ENCODE measurements at places on chromosomes 4 and X. TPM values are rescaled to one million over a fixed set of nuclear protein-coding genes. Genes with fewer than 3 reads are reported as not detected.

The FGFBP1 gene
- total RNA-seq, result not detected

DNA sequence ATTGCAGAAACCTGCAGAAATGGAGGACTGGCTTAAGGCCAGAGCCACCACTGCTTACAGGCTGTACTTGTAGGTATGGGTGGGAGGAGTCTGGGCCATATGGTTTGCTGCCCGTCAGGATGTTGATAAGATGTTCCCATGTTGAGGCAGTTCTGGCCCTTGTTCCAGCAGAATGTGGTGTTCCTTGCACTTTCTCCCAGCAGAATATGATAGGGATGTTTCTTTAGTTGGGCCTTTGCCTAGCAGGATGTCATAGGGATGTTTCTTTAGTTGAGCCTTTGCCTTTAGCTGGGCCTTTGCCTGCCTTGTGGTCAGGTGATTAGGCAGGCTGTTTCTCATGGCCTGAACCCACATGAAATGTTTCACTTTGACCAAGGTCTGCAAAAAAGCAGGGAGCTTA is 139.1 kb upstream of the PAQR3 start:
- DNase-seq, result no peak

GRCh38 chrX:40108959-40109287 is 11.2 kb upstream of the BCOR start:
- peak; percentile 61 for DNase-seq

GRCh38 chr4:78624048-78624447 is 72.5 kb downstream of the ANXA3 start:
- no peak for DNase-seq

DNA sequence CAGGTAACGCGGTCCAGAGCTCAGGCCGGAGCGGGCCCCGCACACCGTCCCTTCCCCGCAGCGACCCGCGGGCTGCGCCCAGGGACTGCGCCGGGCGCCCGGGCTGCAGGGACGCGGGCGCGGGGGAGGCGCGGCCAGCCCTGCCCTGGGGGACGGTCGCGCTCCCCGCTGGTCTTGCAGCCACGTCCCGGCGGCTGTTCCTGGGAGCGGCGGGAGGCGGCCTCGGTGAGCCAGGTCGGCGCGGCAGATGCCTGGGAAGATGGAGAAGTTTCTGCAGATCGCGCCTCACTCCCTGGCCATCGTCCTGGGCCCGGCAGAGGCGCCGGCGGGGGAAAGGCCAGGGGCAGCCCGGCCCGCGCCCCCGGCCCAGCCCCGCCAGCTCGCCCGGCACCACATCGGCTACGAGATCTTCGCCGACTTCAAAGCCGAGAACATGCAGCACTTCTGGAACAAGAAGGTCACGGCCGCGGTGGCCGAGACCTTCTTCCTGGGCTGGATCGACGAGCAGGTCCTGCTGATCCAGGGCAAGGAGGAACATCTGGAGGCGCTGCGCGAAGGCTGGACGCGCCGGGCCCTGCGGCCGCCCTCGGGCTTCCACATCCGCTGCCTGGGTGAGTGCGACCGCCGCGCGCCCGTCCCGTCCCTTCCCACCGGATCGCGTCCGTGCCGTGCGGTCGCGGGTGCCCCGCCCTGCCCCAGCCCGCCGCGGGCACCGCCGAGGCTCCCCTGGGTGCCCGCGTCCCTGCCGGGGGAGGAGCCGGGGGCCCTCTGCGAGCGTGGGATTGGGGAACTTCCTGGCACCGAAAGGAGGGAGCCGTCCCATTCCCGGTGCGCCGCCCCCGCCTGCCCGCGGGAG is 107.4 kb upstream of the STOX2 start:
- DNase-seq, result no peak

GRCh38 chr4:189613207-189613606 is 327.5 kb upstream of the FRG1 start:
- DNase-seq, result no peak

The COL25A1 gene
- total RNA-seq, result not detected

GRCh38 chr4:53854991-53855568 is 209.3 kb downstream of the CHIC2 start:
- DNase-seq, result no peak

DNA sequence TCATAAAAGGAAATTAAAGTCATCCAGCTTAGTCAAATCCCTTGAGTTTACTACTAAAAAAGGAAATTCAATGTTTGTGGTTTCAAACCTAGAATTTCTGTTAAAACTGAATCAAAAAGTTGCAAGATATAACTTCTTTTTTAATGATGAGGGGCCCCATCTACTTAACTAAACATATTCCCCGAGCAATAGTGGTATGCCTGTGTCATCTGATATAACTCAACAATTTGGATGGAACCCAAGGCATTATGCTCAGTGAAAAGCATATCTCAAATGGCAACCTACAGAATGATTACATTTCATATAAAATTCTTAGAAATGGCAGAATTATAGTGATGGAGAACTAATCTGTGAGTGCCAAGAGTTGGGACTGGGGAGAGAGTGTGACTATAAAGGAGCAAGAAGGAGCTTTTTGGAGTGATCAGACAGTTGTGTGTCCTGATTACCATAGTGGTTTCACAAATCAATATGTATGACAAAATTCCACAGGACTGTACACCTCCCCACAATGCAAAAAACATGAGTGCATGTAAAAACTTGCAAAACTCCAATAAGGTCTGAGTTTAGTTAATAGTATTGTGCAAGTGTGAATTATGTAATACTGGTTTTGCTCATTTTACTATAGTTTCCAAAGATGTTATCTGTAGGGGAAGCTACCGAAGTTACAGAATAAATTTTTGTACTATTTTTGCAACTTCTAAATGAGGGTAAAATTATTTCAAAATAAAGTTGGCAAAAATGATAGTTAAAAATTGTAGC is 323.2 kb downstream of the ARHGAP24 start:
- no peak for DNase-seq

DNA sequence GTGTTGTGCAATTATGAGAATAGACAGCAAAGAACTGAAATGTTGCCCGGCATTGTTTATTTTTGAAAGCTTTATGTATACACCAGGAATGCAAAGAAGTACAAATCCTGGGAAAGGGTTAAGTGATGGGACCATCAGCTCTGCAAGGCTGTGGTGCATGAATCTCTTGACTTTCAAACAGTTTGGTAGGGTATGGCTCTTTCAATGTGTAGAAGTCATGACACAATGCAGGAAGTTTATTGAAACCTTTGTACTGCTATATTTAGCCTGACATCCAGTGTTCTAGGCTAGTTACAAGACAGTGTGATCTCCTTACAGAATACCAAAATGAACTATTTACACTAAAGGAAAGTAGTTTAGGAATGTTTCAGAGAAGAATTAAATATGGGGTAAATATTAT is 206.8 kb upstream of the HAND2 start:
- DNase-seq, result no peak

DNA sequence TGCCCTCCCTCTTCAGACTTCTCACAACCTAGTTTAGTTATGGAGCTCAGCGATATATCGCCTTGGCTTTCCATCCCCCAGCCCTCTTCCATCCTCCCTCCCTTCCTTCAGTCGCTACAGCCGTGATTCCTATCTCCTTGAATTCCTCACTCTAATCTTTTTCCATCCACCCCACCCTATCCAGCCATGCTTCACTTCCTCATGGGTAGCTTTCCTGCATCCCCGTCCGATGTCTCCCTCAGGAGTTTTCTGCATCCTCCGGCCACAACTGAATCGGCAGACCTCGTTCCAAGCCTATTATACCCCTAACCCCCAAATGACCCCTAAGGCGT is 456 bp downstream of the SNX12 start:
- DNase-seq, result no peak

- no peak for DNase-seq
Measured at GRCh38 chr4:77153006-77153405, 4.0 kb upstream of the CCNG2 start.

- no peak for DNase-seq
Measured at GRCh38 chr4:91113130-91113706, 986.0 kb downstream of the CCSER1 start.

DNA sequence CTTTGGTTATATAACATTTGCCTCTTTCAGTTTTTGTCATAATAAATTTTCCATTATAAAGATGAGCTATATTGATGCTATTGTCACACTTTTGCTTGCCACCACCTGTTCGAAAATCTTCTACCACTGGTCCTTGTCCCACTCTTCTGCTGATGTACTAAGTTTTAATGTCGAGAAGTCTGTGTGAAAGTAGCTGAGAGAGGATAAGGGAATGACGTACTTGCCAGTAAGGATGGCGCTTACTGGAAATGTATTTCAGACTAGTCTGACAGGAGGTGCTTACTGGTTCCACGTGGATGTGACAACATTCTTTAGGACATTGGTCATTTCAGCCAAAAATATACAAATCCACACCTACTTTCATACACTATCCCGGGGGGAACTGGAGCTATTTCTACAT is 132.7 kb upstream of the NR3C2 start:
- no peak for DNase-seq

DNA sequence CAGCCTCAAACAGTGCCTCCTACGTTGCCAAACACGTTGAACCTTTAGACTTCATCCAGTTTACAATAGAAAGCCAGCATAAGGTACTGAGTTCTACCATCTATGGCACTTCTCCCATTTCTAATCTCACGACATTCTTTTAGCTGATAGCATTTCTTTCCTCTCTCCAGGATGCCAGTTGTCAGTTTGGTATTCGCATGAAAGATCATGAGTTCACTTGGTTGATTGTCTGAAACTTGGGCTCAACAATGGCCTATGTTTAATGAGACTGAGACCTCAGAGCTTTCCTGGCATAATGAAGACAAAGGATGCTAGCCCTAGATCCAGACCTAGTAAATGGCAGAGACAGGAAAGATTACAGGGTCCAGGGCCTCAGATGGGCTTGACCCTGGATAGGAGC is 69.2 kb upstream of the SPRY1 start:
- no peak for DNase-seq

DNA sequence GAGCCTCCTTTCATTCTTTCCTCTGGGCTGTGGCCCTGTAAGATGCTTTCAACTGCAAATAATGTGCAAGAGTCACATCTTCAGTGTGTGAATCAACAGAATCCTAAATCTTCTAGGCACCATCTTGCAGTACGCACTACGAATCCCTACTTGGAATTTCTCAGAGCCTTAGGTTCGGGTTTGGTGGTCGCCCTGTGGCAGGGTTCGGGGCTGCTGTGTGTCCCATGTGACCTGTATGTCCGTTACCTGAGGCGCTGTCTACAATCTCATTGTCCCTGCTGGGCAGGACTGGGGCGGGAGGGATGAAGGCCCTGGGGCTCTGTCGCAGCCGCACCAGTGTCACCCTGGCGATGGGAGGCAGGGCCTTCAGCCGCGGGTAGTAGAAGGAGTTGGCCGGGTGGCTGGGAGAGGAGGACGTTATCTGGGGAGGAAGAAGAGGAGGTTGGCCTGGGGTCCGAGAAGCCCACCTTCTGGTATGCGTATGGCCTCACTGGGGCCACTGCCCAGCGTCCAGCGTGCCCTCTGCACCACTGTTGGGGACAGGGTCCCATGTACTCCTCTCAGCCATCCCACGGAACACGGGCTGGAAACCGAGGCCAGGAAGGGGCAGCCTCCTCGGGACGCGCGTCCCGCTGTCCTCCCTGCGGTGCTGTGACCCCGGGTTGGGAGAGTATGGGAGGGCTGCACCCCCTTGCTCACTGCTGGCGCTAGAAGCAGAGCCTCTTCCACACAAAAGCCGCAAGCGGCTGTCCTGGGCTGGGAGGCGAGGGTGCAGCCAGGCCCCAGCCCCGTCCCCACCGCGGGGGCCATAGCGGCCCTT is 2.0 kb downstream of the SPON2 start:
- DNase-seq, result no peak

- no peak for DNase-seq
Measured at GRCh38 chr4:83996254-83996653, 460.3 kb downstream of the GPAT3 start.

DNA sequence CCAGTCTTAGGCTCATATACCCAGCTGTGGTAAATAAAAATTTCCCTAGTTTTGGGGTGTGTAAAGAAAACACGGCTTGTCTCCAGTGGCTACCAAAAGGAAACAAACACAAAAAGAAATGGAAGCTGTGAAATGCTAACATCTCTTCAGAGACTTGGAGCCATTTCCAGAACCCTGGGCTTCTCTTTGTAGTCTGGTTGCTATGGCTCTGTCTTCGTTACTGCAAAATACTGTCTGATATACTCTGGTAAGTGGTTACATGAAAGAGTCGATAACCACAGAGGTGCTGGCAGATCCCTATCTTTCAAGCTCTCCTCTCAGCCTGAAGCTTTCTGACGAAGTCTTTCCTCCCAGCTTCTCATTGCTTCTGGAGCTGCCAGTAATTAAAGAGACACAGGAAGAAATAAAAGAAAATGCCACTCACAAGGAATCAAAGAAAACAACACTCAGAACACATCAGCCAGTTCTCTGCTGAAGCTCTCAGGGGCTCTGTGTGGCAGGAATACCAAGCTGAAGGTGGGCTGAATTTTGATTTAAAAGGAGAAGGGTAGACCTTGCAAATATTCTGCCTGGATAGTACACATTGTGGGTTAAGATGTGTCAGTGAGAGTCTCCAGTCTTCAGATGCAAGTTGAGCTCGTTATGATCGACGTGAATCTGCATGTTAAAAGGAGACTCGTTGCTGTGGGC is 107.6 kb upstream of the FAM9C start:
- no peak for DNase-seq

DNA sequence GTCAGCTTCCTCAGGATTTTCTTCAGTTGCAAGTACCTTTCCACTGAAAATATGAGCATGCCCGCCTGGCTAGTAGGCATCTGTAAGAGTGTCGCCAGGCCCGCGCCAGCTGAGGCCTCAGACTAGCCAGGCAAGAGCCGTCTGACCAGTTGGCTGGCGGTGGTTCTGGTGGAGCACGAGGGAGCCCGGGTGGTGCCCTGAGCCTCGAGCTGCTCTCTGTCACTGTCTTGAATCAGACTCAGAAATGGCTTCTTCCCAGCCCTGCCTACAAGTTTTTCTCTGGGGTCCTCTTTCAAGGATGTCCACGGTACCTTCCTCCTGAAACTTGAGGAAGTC is 11.9 kb downstream of the GRPEL1 start:
- DNase-seq, result no peak

The SEL1L3 gene
- total RNA-seq, result 32.8 TPM

The GLRA2 gene
- total RNA-seq, result not detected

The ATP6AP2 gene
- total RNA-seq, result 65.6 TPM

The EDA2R gene
- 9.7 TPM for total RNA-seq

The SLC7A11 gene
- total RNA-seq, result 5.2 TPM

The TENM3 gene
- total RNA-seq, result not detected

The TBC1D9 gene
- not detected for total RNA-seq

DNA sequence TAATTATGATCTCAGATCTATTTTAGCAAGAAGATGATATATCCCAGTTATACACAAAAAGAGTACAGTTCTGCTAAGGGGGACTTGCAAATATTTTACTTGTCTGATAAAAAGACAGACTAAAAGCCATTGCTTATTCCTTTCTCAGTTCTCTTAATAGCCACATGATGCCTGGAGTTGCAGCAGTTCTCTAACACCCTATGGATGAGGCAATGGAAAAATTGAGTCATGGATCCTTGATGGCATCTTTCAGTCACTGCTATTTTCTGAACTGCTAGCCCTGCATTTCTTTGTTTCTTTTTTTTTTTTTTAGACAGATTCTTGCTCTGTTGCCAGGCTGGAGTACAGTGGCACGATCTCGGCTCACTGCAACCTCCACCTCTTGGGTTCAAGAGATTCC is 1956.7 kb downstream of the C4orf33 start:
- DNase-seq, result no peak

DNA sequence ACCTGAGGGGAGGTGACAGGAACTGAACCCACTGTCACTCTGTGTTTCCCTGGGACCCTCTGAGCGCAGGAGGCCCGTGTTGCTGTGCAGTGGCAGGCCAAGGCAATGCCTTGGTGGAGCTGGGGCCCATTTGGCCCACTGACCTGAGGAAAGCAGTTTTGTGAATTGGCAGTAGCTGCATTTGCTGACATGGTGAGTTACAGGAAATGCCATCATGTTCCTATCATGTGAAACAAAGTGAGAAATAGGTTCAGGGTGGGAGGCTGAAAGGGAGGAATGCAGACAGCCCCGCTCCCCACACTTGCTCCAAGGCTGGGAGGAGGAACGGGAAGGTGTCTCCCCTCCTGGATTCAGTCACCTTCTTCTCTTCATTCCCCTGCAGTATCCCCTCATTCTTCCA is 146.1 kb downstream of the PTTG2 start:
- no peak for DNase-seq

All from activated naive CD4-positive, alpha-beta T cell treated with anti-CD3 and anti-CD28 coated beads, Interleukin-2, amount 50 U/mL, for 72 hours (primary cell).